Uterus (tissue), 4 donors: ENCODE measurements at places on chromosomes 5 and 9.

DNA sequence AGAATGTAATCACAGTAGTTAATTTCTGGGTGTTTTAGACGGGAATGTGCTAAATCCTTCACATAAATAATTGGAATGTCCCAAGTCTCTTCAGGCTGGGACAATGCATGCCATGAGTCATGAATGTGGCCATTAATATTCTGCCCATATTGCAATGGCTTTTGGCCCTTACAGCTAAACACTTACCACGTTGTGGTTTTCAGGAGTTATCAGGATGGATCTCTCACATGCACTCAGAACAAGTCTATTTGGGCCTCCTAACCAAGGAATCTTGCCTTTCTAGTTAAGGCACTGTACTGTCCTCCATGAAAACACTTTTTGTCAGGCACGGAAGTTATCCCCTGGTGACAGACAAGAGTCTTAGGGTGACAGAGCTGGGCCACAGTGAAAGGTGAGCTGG, 32.7 kb downstream of the PKD2L2 start:
- no peak for DNase-seq

DNA sequence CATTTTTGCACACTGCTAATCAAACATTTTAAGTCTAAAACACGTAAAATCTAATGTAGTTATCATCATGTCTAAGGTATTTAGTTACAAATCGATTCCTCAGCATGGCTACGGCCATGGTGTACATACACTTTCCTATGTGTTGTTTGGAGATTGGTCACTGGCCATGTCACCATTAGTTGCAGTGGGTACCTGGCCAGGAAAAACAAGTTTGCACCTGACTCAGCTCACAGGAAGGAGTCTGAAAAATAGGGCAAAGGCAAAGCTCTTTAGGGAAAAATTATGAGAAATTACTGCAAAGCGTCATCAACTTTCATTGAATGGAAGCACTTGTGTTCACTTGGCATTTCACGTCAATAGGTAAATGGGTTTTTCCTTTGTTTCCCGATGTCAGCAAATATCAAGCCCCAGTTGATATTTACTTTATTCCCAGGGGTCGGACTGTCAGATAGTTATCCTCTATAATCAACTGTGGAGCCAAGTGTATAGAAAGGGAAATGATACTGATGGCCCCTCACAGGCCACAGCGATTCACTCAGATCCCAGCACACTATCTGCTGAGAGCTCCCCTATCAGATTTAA, 626.0 kb upstream of the ADAMTS16 start:
- no peak for DNase-seq

- DNase-seq: no peak
Measured at GRCh38 chr5:57993866-57994265, 466.0 kb downstream of the PLK2 start.

GRCh38 chr9:89872913-89873707, 268.3 kb downstream of the GADD45G start:
- DNase-seq: peak; percentile 14

DNA sequence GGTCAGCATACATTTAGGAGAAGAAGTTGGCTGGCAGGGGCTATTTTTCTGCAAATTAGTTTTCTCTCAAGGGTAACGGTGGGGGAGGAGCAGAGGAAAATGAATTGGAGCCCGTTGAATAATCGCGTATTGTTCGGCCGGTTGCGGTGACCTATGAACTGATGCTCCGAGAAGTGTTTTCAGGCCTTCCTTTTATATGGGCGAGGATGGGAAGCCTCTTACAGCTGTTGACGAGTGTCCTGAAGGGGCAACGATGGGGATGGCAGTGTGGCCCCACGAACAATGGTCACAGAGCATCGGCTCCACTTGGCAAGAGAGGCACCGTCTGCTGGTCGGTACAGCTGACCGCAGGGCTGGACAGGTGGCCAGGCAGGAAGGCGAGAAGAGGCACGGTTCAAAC, 400.7 kb downstream of the ZSWIM6 start:
- no peak for DNase-seq

DNA sequence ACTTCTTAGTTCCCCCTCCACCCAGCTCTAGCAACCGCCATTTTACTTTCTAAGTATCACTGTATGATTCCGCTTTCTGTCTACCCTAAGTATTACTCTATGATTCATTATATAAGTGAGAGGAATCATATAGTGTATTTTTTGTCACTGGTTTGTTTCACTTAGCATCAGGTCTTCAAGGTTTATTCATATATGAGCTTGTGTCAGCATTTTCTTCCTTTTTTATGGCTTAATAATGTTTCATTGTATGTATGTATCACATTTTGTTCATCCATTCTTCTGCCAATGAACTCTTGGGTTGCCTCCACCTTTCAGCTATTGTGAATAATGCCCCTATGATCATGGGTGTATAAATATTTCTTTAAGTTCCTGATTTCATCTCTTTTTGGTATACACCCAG, 222.8 kb downstream of the SNCAIP start:
- no peak for DNase-seq

GRCh38 chr9:21252721-21253547, 13.1 kb upstream of the IFNA14 start:
- no peak for DNase-seq

DNA sequence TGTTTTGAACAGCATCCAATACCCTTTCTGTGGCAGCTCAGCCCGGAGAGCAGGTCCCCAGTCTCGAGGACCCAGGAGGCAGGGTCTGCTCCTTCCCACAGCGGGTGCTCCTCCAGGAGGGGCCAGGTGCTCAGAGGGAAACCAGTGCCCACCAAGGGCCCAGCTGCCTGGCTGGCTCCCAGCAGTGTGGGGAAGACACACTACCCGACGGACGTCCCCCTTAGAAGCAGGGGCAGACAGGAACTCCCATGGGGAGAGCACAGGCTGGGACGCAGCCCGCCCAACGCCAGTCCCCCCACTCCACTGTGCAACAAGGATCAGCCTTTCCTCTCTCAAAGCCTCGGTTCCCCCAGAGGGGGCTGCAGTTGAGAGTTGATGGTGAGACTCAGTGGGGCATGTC, 57.6 kb downstream of the ADAMTS2 start:
- DNase-seq: peak; percentile 16

DNA sequence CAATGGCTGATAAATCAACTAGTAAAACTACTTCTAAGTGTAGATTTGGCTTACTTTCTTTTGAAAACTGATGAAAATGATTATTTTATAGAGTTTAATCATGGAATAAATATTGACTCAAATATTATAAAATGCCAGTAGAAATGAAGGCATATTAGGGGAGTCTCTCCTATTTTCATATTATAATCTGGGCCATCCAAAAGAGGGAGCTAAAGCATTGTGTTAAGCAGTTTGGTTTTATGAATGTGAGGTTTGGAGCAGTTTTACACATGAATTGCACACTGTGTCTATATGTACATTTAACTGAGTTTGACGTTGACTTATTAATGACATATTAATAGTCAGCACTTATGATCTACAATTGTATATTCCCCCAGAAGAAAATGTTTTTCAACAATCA, 17.4 kb downstream of the CDH9 start:
- no peak for DNase-seq

- no peak for DNase-seq
Measured at GRCh38 chr9:70466976-70467561, 52.6 kb upstream of the KLF9 start.

DNA sequence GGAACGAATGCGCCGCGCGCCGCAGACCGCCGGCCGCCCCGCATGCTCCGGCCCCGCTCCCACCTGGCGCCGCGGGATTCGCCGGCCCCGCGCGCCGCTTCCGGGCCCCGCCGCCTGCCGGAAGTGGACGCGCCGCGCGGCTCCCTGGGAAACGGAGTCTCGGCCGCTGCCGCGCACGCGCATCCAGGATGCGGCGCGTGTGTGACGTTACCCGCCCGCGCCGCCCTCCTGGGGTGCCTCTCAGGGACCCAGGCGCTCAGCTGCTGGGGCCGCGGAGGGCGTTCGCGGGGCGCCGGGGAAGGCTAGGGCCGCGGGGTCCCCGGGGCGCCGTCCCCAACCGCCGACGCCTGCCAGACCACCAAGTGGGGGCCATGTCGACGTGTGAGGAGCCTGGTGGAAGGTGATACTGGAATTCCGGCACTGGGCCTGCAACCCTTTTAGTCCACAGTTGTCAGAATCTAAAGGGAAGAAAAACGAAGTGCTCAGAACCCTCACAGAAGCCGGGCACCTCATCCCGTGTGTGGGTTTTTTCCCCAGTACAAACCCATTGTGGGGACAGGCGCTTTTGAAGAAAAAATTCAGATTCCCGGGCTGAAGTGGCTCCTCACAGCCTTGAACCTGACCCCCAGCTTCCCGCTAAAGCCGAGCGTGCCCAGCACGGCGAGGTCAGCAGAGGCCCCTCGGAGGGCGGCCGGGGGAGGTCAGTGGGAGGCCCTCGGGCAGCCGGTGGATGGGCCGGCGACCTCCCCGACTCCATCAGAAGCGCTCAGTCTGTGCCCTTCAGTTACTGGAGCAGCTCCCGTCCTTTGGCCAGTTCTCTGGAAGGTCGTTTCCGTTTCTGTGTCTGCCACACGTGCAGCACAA, at the start of gene CLPTM1L:
TSS of gene CLPTM1L (minus strand) at position 125 of the 864 bp plus-strand sequence. CDS start 258 bp downstream, outside the sequence.
- peak; percentile 86 for DNase-seq

DNA sequence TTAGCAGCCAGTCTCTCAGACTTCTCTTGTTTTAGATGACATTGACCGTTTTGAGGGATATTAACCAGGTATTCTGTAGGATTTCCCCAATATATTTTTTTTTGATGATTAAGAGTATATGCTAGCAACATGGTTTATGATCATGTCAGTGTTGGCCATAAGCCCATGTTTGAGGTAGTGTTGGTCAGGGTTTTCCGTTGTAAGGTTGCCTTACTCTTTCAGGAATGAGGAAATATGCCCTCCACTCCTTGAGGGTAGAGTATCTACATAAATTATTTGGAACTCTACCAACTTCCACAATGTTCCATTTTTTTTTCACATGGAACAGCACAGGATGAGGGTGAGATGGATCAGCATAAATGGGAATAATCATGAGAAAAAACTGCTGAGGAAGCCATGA, 188.4 kb upstream of the PRDM9 start:
- no peak for DNase-seq

GRCh38 chr5:116557669-116558271, 16.9 kb downstream of the SEMA6A start:
- no peak for DNase-seq

GRCh38 chr9:27471366-27471765, 52.7 kb upstream of the IFNK start:
- no peak for DNase-seq

- no peak for DNase-seq
Measured at GRCh38 chr9:77375956-77376532, 198.7 kb downstream of the VPS13A start.
